ENCODE measurements at places on chromosomes 2 and 18. TPM values are rescaled to one million over a fixed set of nuclear protein-coding genes. Genes with fewer than 3 reads are reported as not detected.
A peak's percentile ranks its signal among the peaks of the same experiment; 100 is the strongest.

DNA sequence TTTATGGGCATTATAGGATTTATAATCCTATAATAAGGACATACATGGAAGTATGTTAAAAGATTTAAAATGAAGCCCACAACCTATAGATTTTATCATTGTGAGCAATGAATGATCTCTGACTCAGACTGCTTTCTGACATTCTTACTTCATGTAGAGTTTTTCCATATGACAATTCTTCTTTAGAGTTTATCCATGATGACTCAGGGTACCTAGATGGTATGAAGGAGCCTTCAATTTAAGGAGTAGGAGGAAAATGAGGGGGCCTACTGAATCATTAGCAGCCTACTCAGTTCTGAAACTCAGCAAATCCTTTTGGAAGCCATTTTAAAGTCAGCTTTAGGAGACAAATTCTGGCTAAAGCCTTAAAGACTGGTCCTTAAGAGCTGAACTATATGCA lies 10.4 kb downstream of the PELI1 start:
- DNase-seq: no peak

- no peak for DNase-seq
Measured at GRCh38 chr18:45173799-45174519, 441.3 kb upstream of the SLC14A2 start.

GRCh38 chr2:41717839-41718238 lies 330.0 kb upstream of the PKDCC start:
- DNase-seq: no peak

- no peak for DNase-seq
Measured at GRCh38 chr2:8693157-8693821, 11.4 kb downstream of the ID2 start.

- DNase-seq: no peak
Measured at GRCh38 chr2:118750959-118751565, 96.4 kb downstream of the EN1 start.

GRCh38 chr18:61545281-61546245 lies 212.3 kb downstream of the CDH20 start:
- no peak for DNase-seq

GRCh38 chr18:24003903-24004640 lies 10.5 kb upstream of the TTC39C start:
- no peak for DNase-seq

DNA sequence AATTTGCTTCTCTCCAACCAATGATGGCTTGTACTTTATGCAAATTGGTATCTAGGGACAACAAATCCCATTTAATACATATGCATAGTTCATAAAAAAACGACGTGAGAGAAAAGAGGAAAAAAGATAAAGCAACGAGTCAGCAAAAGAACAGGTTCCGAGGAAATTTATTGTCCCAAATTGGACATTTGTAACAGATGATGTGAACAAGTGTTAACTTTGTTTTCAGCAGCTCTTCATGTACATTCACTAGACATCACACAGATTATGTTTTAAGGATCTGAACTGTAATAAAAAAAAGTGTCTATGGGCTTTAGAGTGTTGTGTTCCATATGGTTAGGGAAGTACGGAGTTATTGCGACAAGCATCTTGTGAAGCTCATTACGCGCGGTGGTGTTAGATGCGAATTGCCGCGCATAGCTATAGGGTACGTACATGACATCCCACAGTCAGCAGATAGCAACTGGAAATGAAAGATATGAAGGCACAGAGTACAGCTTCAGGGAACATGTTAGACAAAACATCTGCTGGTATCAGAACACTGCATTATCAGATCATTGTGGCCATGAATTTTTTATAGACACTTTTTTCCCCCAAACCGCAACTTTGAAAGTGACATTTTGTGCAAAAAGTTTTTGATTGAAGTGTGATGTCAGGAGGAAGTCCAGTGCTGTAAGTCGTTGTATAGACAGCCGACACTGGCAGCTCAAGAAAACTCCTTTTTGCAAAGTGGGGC lies 1073.1 kb upstream of the FANCL start:
- no peak for DNase-seq

GRCh38 chr2:86272111-86272510 lies 65.3 kb downstream of the REEP1 start:
- DNase-seq: no peak

GRCh38 chr2:195442458-195443175 lies 214.4 kb upstream of the SLC39A10 start:
- DNase-seq: no peak

GRCh38 chr18:8788503-8789429 lies 83.4 kb downstream of the MTCL1 start:
- DNase-seq: no peak

GRCh38 chr18:69109686-69110085 lies 291.0 kb upstream of the DOK6 start:
- DNase-seq: no peak

DNA sequence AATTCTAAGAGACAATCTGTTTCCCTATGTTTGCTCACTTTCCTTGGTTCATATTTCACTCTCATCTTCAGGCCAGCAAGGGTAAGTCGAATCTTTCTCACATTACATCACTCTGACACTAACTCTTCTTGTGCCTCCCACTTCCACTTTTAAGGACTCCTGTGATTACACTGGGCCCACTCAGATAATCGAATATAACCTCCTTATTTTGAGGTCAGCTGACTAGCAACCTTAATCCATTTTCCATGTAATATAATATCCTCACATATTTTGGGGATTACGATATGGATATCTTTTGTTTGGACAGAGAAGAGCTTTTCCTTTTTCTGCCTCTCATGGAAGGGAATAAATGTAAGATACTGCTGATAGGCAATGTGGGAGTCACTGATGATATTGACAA lies 2015.7 kb upstream of the LRRTM1 start:
- DNase-seq: no peak

DNA sequence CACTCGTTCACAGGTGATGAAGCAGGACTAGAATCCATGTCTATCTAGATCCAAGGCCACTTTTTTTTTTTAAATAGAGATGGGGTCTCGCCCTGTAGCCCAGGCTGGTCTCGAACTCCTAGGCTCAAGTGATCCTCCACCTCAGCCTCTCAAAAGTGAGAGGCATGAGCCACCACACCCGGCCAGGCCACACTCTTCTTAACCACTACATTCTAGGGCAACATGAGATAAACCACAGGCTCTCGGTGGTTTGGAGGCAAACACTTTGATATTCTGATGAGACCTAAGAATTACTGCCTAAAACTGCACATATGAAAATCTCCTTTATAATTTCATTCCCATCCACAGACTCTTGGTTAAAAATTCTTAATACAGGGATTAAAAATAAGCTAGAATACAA lies 51.8 kb downstream of the USP34 start:
- DNase-seq: no peak

- no peak for DNase-seq
Measured at GRCh38 chr2:168312036-168312822, 64.8 kb upstream of the STK39 start.

GRCh38 chr2:44716131-44716530 lies 225.4 kb upstream of the SIX3 start:
- DNase-seq: no peak

DNA sequence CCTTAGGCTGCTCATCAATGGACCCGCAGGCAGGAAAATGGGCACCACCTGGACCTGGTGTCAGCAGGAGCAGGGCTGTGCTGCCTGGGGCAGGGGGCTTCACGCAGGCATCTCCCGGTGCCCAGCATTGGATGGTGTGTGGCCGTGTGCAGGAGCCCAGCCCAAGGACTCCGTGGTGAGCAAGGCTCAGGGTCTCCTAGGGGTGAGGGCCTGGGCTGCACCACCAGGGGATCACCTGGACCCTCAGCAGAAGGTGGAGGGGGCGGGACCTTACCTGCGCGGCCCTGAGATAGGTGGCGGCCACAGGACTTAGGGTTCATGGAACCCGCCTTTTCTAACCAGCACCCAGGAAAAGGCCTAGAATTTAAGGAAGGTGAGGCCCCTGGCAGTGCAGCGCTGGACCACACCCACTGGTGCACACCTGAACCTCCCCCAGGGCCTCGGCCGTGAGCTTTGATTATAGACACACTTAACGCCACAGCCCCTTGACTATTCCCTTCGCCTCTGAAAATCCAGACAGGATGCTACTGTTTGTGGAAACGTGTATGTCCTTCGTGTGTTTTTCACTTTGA lies 89.0 kb downstream of the TMEM18 start:
- DNase-seq: no peak

DNA sequence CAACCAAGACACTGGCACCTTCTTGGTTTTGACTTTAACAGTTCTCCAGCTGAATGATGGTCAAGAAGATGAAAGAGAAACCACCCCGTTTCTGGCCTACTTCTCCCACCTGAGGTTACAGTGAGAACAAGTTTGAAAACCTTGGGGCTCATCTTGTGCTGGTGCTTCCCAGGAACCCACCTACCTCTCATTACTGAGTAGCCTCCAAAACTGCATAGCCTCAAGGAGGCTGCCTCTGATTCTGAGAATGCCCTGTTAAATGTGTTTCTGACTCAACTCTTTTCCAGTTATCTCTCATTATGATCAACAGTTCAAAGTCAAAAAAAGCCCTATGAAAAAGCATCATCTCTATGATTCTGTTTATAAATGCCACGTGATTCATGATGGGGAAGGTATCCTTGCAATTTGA lies 121.9 kb downstream of the CACNB4 start:
- no peak for DNase-seq

DNA sequence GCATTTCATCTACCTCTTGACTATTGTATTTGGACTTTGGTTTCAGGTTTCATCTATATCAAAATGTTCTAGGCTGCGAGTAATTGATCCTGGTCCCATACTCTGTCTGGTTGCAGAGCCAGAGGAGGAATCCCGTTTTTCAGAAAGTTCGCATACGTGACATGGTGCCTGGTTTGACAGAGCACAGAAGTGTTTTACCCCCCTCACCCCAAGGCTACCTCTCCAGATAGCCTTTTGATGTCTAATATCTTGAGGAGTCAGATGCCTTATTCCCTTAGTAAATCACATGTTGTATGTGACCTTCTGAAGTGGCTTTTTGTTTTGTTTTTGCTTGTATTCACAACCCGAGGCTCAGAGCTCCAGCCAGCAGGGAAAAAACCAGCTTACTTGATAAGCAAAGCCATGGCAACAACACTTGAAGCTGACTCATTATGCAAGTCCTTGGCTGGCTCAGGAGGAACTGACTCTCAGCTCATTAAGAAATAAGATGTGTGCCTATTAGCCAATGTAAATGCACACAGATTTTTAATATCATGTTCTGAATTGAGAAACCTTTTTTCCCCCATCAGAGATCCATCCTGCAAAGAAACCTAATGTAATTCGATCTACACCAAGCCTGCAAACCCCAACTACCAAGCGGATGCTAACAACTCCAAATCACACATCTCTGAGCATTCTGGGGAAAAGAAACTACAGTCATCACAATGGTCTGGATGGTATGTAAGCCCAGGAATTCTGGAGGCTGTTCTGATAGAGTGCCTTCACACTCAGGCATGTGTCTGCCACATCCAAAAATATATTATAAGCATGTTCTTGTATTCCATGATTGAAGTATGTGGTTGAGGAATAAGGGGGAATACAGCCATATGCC lies 41.4 kb downstream of the OXER1 start:
- DNase-seq: no peak

DNA sequence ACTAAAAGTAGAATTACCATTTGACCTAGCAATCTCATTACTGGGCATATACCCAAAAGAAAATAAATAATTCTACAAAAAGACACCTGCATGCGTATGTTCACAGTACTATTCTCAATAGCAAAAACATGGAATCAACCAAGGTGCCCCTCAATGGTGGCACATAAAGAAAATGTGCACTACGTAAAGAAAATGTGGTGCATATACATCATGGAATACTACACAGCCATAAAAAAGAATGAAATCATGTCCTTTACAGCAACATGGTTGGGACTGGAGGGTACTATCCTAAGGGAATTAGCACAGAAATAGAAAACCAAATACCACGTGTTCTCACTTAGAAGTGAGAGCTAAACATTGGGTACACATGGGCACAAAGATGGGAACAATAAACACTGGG lies 250.7 kb upstream of the TNP1 start:
- DNase-seq: no peak

- no peak for DNase-seq
Measured at GRCh38 chr2:225276207-225276606, 123.3 kb upstream of the NYAP2 start.

- DNase-seq: no peak
Measured at GRCh38 chr2:234631646-234632514, 135.0 kb upstream of the ARL4C start.

DNA sequence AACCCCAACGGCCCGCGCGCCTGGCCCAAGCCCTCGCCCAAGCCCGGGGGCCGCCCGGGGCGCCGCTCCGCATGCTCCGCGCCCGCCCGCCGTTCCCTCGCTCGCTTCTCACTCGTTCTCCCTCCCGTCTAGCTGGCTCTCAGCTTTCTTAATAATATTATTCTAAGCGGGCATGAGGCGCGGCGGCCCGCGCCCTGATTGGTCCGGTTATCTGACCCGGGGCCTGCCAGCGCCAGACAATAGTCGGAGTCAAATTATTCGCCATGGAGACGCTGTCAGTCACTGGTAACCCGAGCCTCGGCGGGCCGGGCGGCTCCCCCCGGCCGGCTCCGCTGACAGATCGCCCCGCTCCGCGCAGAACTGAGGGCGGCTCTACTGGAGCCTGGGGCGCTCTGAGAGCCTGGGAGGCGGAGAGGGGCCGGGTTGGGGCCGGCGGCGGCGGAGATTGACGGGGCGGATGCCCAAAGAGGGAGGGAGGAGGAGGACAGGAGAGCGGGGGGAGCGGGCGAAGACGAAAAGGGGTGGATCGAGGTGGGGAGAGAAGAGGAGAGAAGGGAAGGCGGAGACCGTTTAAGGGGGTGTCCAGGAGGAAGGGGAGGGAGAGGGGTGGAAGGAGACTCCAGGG lies at the start of gene SIX2:
SIX2 (minus strand) TSS at position 150 of the 625 bp plus-strand sequence. CDS start 342 bp downstream, outside the sequence.
- DNase-seq: peak; percentile 38

GRCh38 chr2:113219889-113220641 lies 46.3 kb downstream of the PSD4 start:
- no peak for DNase-seq

- no peak for DNase-seq
Measured at GRCh38 chr18:3391704-3392466, 58.1 kb upstream of the TGIF1 start.

- no peak for DNase-seq
Measured at GRCh38 chr18:22709288-22710060, 223.7 kb upstream of the RBBP8 start.

DNA sequence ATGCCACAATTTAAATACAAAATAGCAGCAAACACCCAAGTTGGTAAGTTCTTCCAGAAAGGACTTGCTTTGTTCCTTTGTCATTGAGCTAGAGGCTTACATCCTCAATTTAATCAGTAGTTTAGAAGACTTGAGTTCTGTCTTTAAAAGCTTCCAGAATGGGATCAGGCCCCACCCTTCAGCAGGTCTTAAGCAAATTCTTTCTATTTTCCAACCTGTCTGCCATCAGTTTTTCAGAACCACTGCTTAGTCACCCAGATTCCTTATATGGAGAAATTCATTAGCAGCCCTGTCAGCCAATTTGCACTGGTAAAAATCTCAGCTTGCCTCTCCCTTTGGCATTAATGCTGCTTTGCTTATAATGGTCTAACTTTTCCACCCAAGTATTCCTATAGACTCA lies 263.6 kb upstream of the HNMT start:
- no peak for DNase-seq

- no peak for DNase-seq
Measured at GRCh38 chr18:49335677-49336076, 124.8 kb downstream of the DYM start.

GRCh38 chr2:127622561-127623387 lies 23.2 kb upstream of the GPR17 start:
- no peak for DNase-seq

The IL1RN gene
- total RNA-seq: not detected

The PER2 gene
- 7.5 TPM for total RNA-seq

The SCG2 gene
- 31.7 TPM for total RNA-seq

The CD28 gene
- total RNA-seq: 1.00 TPM

The TUBB8B gene
- total RNA-seq: not detected

The BCL11A gene
- 128 TPM for total RNA-seq

The SULT1C2 gene
- 0.73 TPM for total RNA-seq

The EIF2AK3 gene
- 25.2 TPM for total RNA-seq

The FZD7 gene
- total RNA-seq: 48.7 TPM

The ACTG2 gene
- total RNA-seq: 1.1 TPM
